Activated naive CD8-positive, alpha-beta T cell treated with anti-CD3 and anti-CD28 coated beads, Interleukin-2, amount 10 ng/mL, durations not matched to agents 7 days and 5 days (primary cell): ENCODE measurements at places on chromosomes 5 and 9. TPM values are rescaled to one million over a fixed set of nuclear protein-coding genes. Genes with fewer than 3 reads are reported as not detected.

The CCDC192 gene
- not detected for total RNA-seq

The FOXD4 gene
- 0.17 TPM for total RNA-seq

The ADAMTS2 gene
- not detected for total RNA-seq

DNA sequence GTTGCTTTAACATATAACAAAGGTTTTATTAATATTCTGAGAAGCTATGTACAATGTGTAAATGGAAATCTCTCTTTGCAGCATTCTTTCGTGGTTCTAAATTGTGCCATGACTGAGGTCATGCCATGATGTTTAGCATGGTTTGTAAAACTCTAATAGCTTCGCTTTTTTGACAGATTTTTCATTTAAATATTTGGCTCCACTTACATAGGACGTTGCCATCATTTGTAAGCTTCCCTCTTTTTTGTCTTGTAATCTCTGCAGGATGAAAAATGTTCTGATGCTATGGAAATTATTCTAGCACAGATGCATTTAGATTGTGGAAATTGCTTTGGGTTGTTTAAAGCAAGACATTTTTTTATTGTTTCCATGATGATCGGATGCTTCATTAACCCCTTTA lies 1054.8 kb downstream of the MAT2B start:
- H3K27me3 ChIP-seq: no peaks in the 10 kb centered on the region

DNA sequence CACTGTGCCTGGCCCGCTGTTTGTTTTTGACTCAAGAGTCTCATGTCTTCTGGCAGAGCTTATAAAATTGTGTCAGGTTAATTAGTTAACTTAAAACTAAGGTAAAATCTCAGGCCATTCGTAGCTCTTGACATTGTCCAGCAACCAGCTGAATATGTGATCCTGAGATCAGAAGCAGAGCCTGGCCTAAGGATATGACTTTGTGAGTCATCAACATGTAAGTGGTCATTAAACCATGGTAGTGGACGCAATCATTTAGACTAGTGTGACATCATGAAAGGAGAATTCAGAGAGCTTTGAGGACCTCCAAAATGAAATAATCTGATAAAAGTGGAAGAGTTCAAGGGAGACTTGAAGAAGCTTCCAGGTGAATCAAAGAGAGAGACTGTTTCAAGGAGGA lies 23.3 kb downstream of the SPZ1 start:
- no peak overlapping the region for H3K4me3 ChIP-seq
- peaks cover 9% of the 10 kb centered on the region for H3K27me3 ChIP-seq
- peaks cover 4% of the 10 kb centered on the region for H3K4me1 ChIP-seq
- no peak overlapping the region for H3K27ac ChIP-seq
